ENCODE measurements at places on chromosomes 2 and 18.

DNA sequence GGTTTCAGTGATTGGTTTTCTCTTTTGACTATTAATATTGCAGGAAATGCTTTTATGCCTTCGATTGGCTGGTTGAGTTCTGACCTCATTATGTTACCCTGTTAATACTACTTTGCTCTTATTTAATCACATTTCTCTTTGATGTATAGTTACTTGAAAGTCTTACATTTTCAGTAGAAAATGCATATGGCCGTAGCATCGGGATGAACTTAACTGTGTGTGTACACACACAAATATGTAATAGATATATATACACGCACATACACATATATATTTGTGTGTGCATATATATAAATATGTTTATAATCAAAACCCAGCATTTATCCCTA lies 1.6 kb downstream of the EPC2 start:
- no peak for DNase-seq

DNA sequence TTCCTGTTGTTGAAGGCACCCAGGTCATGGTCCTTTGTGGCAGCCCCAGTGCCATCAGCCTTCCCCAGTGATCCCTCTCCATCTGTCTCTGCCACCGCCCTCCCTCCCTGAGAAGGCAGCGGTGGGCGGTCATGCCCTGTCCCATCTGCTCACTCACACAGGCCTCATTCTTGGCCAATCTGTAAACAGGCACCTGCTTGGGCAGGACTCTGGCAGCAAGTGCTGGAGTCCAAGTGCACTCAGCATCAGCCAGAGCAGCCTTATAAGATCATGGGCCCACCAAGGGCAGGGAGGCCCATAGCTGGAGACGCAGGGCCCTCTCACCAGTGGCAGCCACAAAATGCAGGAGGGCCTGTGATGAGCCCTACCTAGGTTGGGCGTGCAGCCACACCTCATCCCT lies 140.9 kb downstream of the TWIST2 start:
- DNase-seq = no peak

- peak; percentile 19 for DNase-seq
Observed at GRCh38 chr2:70888923-70889715, 46.6 kb upstream of the ATP6V1B1 start.

DNA sequence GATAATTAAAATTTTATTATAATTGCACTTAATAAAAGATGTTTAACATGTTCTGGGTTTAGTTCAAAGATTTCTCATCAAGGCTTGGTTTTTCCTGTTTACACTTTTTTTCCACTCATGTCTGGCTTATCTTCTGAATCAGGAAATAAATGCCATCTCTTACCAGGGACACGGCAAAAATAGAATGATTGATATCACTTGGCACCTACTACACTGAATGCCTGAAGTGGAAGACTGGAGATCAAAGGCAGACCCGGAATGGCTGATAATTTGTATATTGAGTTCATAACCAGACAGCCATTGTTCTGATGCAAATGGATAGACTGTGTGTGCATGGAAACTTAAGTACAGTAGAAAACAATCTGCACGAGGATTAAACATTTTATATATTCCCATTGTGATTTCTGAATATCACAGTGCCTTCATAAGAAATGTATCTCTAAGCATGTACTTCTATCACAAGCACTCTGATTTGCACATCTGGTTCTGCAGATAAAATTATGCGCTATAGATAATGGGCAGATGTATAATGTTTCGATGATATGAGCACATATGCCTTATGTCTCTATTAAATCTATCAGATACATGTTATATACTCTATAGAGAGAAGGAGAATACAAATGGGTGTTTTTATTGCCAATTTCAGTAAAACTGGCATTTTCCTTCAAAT lies 304.8 kb downstream of the RND3 start:
- no peak for DNase-seq

GRCh38 chr2:62884514-62884913 lies 166.1 kb upstream of the OTX1 start:
- DNase-seq = no peak

- no peak for DNase-seq
Observed at GRCh38 chr2:197822333-197822732, 17.9 kb downstream of the PLCL1 start.

GRCh38 chr2:161912154-161912553 lies 161.9 kb downstream of the DPP4 start:
- DNase-seq = no peak

DNA sequence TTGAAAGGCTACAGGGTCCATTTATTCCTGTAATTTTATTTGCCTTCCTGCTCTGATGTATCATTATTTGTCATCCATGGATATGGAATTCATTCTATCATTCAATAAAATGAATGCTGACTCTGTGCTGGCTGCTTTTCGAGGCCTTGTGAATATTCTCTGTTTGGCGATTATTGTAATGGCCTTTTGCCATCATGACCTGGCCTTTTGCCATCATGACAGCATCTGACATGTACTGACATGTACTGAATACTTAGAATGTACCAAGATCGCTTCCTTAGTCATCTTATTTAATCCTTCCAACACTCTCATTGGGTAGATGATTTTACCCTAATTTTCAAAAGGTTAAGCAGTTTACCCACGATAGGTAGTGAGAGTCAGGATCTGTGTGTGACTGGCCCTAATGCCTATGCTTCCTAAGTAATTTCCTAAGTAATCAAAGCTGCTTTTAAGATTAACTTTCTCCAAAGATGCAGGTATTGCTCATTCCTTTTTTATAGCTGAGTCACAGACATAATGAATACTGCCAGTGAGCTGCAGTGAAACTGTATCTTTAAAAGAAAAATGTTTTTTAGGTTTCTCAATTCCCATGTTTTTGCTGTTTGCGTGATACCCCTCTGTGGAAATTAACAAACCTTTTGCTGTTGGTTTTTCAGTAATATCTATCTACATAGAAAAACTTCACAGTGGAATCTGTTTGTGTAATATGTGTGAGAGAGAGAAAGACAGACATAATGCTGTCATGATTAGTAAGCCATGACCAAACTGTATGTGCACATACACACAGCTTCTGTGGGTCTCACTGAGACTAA lies 127.8 kb downstream of the CERS6 start:
- DNase-seq = no peak

DNA sequence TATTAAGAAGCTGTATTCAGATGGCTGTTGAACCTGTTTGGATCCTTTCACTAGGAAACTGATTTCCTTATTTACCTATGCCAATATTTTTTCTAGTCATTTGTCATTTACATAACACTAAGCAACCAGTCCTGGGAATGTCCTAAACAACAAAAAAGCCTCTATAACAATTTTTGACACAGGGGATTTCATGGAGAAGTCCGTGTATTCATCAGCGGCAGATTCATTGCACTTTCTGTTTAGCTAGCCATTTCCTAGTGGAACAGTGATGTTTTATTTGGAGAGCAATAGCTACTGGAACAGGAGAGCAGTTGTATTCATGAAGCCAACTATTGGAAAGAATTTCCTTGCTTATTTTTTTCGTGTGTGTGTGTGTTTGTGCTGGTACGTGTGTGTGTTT lies 604.3 kb upstream of the POU3F3 start:
- no peak for DNase-seq

- no peak for DNase-seq
Observed at GRCh38 chr2:23654756-23655155, 269.8 kb downstream of the KLHL29 start.

- DNase-seq = no peak
Observed at GRCh38 chr2:199810422-199811171, 40.4 kb downstream of the FTCDNL1 start.

DNA sequence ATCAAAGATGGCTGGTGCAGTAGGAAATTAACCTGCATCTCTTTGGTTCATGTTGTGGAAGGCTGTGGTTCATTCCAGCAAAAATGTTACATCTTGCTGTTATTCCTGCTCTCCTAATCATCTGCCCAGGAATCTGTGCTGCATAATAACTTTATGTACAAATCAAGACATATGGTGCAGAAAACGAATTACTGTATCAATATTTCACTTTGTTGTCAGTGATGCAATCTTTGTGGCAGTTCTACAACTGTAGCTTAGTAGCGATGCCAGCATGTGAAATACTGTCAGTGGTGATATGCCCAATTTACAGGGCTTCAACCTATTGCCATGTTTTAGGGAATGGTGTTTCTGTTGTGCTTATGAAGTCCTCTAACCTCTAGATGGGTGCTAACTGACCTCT lies 1114.7 kb downstream of the SOCS6 start:
- no peak for DNase-seq

DNA sequence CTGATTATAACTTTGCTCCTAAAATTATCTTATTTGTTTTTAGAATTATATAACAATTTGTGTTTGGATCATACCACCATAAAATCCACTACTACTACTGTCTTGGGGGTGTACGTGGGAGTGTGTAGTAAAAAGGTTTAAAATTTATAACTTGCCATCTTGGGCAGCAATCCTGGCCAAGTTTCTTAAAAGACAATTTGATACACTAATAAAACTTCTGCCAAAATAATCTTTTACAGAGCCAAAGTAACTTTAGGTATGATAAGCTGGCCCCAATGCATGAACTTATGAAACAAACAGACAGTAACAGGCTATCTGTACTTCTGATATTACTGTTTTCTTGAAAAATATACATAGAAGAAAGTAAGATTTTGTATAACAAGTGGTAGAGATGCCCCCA lies 11.3 kb upstream of the UBE2E3 start:
- no peak for DNase-seq

- no peak for DNase-seq
Observed at GRCh38 chr2:235054475-235054874, 102.7 kb downstream of the SH3BP4 start.

GRCh38 chr2:111936881-111937280 lies 38.5 kb downstream of the MERTK start:
- no peak for DNase-seq

DNA sequence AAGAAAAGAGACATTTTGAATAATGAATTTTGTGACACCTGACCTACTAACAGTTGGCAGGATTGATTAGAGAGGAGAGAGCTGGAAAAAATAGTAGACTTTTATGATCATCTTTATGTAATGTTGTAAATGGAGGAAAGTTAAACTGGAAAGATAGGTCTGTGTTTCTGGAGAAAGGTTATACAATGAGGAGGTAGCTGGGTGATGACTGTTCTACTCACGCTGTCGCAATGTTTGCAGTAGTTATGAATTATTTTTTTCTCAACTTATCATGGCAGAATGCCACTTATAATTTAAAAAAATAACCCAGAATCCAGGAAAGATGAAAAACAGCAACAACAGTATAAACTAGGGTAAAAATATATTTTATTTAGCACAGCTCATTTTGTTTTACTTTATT lies 364.9 kb downstream of the SPAG16 start:
- no peak for DNase-seq

DNA sequence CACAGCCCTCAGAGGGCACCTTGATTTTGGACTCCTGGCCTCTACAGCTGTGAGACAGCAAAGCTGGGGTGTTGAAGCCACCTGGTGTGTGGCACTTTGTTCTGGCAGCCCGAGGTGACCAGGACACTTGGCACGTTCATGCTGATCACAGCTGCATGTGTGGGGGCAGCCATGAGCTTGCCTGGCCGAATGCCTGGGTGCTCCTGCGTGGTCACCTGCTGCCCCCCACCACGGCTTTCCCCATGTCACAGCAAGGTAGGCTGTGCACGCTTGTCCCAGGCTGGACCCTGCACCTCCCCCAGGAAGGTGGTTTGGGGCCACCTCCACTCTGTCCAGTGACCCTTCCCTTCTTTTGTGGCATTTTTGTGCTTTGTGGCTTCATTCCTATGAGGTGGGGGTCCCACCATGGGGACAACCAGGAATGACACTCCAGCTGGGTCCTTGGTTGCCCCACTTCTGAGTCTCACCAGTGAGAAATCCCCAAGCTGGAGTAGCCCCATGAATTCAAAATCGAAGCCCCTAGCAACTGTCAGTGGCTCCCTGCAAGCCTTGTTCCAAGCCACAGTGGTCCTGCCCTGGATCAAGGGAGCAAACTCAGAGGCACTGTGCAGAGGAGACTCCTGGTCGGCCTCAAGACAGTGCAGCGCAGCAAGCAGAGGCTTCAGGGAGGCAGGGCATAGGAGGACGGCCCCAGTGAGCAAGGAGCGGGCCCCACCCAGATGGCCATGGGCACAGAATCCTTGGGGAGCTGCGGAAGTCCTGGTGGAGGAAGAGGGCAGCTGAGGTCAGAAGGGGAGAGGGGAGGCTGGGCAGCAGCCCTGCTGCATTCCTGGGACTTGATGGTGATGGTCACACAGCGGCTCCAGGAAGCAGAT lies 121.4 kb upstream of the HS6ST1 start:
- no peak for DNase-seq

GRCh38 chr2:96928277-96928781 lies 58.1 kb downstream of the FAM178B start:
- no peak for DNase-seq

- DNase-seq = no peak
Observed at GRCh38 chr2:185790361-185790760, 51.8 kb downstream of the FSIP2 start.

- DNase-seq = no peak
Observed at GRCh38 chr18:52484977-52485376, 145.0 kb downstream of the DCC start.

DNA sequence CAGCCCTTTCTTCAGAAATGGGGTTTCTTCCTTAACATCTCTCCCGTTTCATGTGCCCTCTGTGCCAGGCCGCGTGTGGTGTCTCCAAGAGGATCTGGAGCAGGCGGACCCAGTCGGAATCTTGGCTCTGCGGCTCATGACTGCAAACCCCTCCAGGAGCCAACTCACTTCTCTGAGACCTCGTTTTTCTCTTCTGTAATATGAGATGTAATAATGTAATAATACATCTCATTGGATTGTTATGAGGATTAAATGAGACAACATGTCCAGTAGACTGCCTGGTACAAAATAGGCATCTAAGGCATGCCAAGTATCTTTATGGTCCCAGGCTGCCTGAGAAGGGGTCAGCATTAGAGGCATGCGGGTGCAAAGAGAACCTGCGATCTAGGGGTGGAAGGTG lies 221.3 kb upstream of the REV1 start:
- no peak for DNase-seq

Measured in GM20000 (cell line).